Fibroblast of upper back skin (primary cell): ENCODE measurements at places on chromosomes 5 and 9.

GRCh38 chr5:180098526-180098925 is 27.0 kb upstream of the RNF130 start:
- no peak for DNase-seq

GRCh38 chr5:159786901-159787691 is 129.2 kb upstream of the ADRA1B start:
- peak; percentile 83 for DNase-seq

DNA sequence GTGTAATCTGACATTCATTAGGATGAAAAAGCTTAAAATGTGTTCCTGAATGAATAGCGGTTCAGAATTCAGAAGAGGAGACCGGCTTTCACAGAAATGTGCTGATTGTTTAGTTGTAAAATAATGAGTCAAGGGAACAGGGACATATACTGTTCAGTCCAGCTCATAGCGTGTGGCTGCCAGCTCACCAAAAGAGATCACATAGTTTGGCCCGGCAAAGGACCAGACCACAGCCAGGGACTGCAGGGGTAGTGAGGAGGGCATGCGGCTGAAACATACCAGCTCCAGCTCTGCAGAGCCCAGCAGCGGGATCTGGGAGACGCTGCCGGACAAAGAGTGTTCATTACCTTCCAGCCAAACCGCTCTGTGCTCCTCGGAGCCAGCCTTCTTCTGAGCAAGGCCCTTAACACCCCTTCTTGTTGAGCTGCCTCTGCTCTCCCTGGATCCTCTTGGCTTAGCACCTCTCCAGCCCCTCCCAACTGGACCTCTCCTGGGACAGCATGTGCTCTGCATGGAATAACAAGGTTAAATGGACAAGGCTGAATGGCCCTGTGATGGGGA is 116.8 kb upstream of the CNTLN start:
- peak; percentile 73 for DNase-seq

DNA sequence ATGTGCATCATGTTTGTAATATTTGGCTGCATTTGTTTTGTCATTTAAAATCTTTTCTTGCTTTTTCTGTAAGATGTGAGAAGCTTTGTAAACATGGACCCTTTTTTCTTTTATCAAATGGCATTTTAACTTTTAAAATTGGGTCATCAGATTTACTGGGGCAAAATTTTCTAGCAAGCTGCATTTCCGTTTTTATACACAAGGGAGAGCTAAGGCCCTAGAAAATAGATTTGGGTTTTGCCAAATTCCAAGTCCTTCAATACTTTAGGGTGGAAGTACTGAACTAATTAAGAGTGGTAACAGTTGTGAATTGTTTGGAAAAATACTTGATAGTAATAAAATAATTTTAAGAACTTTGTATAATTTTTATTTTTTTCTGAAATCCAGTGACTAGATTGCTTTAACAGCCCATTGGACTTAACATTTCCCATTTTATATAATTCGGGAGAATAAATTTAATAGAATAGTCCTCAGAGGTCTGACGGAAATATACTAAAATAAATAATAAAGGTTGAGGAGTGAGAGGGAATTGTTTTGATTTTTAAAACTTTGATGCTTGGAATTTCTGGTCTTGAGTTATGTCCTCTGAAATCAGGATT is 117.4 kb downstream of the SMARCA2 start:
- DNase-seq = peak; percentile 54

DNA sequence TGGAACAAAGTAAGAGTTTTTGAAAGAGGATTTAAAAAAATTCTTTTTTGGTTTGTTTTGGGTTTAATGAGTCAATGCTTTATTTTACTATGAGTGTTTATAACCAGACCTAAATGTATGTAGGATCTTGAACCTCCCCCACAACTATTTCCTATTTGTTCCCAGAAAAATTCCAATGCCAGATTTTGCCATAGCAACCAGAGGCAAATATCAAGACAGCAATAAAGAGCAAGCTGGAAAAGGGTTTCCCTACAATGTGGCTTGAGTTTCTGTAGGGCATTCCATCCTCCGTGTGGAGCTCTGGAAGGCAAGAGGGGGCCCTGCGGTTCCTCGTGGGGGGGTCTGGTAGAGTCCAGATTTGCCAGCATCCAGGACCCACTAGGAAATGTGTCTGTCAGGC is 27.8 kb upstream of the GDNF start:
- DNase-seq = peak; percentile 82

GRCh38 chr5:120083851-120084542 is 380.1 kb upstream of the PRR16 start:
- DNase-seq = no peak

- DNase-seq = peak; percentile 20
These were observed 25.4 kb downstream of the CCT5 start for GRCh38 chr5:10275460-10275859.

DNA sequence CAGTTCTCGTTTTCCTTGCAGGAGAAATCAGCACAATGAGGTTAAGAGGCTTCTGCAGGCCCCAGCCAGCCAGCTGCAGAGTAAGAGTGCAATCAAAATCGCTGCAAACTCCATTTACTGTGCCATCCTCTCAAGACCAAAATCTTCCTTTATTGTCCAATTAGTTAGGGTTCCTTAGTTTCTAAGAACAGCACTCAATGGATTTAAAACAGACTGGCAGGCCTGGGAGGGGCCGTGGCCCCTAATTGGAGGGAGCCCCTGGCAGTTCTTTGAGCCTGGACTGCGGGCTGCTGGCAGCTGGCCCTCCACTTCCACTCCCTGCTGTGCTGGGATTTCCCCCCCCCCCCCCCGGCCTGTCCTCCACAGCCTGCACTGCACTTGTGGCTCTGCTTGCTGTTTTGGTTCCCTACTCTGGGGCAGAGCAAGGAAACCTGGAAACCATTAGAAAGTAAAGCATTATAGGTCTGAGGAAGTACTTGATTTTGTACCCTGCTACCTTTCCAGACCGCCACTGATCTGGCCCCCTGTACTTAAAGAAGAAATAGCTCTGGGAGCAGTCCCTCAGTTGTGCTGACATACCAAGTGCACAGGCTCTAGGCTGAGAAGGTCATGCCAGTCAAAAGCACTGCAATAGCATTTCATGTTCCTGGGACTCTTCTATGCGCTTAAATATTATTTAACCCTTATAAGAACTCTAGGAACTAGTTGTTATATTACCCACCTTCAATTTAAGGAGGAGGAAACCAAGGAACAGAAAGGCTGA is 129.0 kb downstream of the APBA1 start:
- no peak for DNase-seq

DNA sequence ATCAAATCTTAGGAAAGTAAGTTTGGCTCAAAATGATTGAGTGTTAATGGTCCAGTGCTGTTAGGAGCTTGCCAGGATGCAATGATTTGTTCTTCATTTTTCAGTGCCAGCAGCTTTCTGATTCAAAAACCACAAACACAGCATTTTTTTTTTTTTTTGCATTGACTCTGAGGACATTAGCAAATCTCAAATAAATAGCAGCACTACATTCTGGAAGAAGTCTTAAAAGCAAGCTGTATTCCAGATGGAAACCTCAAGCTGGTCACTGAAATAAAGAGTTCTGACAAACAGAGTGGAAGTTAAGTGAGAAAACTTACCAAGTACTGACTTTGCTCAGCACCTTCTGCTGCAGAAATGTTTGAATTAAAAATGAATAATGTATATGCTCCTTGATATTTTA is 1653.1 kb upstream of the CDH9 start:
- peak; percentile 1 for DNase-seq

GRCh38 chr5:83857341-83857740 is 136.7 kb upstream of the HAPLN1 start:
- no peak for DNase-seq

GRCh38 chr9:93648836-93649235 is 72.5 kb downstream of the PHF2 start:
- DNase-seq = no peak

DNA sequence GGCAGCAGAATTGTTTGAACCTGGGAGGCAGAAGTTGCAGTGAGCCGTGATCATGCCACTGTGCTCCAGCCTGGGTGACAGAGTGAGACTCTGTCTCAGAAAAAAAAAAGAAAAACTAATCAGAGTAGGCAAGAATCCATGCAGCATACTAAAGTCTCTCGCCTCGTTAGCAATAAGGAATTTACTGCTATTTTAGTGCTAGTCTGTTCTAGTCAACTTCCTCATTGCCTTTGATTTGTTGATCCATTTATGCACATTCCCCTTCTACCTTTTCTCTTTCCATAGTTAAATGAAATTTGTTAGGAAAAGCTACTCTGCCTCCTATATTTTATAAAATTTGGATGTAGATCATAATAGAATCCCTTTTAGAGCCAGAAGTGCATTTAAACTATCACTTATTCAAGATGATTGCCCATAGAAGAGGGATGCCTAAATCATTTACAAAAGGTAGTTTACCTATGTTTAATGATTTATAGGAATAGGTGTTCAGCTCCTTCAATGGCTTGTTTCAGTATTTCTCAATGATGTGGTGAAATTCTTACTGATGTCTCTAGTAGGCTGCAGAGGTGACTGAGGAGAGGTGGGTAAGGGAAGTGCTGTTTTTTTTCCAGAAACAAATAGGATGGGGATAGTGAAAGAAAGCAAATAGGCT is 1.9 kb downstream of the LRRC19 start:
- DNase-seq = no peak

GRCh38 chr5:125485771-125486170 is 739.3 kb upstream of the ZNF608 start:
- no peak for DNase-seq

- DNase-seq = no peak
These were observed 225.3 kb downstream of the MCTP1 start for GRCh38 chr5:95059636-95060035.
